ENCODE measurements at places on chromosomes 2 and 18. TPM values are rescaled to one million over a fixed set of nuclear protein-coding genes. Genes with fewer than 3 reads are reported as not detected.

DNA sequence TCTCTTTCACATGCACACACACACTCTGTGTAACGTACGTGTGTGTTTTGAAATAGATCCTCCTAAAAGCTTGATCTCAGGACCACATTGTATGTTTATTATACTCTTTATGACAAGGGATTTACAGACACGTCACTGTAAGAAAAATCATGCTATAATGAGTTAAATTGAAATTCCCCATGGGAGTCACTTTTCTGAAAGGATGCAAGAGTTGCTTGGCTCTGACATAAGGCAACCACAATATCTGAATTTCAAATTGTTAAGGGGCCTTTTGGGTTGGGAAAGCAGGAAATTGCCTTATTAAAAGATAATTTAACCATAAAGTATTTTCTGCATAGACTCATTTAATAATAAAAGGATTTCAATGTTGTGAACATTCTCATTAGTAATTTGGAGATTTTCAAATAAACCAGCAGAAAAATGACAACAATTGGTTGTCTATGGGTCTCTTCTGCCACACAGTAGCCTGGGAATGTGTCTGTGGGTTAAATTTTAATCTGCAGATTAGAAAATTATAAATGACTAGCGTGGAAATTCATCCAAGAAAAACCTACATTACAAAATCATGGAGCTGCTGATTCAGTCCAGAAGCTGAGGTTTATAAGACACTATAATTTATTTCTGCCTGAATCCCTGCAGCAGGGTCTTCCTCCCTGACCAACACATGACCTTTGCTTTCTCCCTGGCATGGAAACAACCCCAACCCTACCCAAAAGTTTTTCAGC lies 75.9 kb upstream of the PID1 start:
- no peak for DNase-seq

- no peak for DNase-seq
These were observed 94.9 kb downstream of the FHOD3 start for GRCh38 chr18:36392164-36392978.

DNA sequence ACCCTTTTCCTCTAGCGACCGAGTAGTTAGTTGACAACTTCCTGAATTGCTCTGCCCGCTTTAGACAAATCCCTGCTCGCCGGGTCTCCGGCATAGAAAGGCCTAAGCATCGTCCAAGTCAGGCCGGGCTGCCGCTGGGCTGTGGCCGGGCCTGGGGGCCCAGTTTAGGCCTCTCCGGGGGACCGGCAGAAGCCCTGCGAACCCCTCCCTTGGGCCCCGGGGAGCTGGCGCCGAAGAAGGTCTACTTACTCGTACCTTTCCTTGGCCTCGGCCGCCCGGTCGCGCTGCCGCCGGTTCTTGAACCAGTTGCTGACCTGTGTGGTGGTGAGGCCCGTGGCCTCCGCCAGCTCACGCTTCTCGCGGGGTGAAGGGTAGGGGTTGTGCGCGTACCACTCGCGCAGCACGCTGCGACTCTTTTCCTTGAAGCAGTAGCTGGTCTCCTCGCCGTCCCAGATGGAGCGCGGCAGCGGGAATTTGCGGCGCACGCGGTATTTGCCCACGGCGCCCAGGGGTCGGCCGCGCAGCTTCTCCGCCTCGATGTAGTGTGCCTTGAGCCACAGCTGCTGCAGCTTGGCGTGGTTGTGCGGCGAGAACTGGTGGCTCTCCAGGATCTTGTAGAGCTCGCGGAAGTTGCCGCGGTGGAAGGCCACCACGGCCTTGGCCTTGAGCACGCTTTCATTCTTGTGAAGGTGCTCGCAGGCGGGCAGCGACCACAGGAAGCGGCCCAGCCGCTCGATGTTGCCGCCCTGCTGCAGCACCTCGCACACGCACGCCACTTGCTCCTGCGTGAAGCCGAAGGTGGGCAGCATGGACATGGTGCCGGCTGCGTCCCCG lies 739 bp downstream of the SIX2 start:
- DNase-seq: peak; percentile 52

The LOXL3 gene
- 0.21 TPM for total RNA-seq

DNA sequence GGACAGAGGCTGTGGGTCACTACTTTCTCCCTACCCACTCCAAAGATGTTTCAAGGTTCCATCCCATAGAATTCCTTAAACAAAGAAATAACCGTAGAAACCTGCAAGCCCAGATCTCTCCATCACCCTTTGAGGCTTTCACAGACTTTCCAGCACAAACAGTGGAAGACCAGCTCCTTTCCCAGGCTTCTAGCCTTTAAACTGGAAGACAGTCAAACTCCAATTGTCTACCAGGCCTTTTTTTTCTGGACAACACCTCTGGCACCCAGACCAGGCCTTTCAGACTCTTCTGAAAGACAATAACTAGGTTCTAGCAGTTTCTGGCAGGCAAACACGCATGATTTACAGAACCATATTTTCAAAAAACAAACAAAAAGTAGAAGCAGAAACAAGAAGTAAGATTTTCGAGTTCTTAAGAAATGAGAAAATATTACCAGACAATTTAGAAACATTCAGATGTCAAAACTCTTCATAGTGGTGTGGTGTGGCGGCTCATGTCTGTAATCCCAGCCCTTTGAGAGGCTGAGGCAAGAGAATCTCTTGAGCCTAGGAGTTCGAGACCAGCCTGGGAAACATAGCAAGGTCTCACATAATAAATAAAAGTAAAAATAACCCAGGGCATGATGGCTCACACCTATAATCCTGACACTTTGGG lies 106.8 kb upstream of the MSH2 start:
- no peak for DNase-seq

GRCh38 chr2:45083175-45083574 lies 73.9 kb upstream of the SIX2 start:
- DNase-seq: no peak

The B3GNT7 gene
- 0.26 TPM for total RNA-seq

The SP5 gene
- total RNA-seq: not detected

The MROH2A gene
- not detected for total RNA-seq

DNA sequence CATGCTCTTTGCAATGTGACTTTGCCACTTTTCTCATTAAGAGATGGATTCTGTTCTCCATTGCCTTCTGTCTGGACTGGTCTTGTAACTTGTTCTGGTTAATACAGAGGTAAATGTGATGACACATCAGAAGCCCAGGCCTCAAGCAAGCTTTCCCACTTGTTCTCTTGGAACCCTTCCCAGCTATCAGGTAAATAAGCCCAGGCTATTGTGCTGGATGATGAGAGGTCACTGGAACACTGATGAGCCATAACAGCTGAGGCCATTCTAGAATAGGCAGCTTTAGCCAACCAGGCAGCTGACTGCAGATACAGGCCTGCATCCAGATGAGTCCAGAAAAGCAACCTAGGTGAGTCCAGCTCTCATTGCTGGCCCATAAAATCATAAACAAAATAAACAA lies 1007.0 kb upstream of the ACVR2A start:
- no peak for DNase-seq

- no peak for DNase-seq
These were observed 14.1 kb downstream of the MFSD2B start for GRCh38 chr2:24024018-24024417.

The MRPL19 gene
- 39.5 TPM for total RNA-seq

The LBX2 gene
- total RNA-seq: 0.68 TPM

The KCNJ13 gene
- not detected for total RNA-seq
